BE2C (cell line): ENCODE measurements at places on chromosomes 2 and 18.
A peak's percentile ranks its signal among the peaks of the same experiment; 100 is the strongest.

DNA sequence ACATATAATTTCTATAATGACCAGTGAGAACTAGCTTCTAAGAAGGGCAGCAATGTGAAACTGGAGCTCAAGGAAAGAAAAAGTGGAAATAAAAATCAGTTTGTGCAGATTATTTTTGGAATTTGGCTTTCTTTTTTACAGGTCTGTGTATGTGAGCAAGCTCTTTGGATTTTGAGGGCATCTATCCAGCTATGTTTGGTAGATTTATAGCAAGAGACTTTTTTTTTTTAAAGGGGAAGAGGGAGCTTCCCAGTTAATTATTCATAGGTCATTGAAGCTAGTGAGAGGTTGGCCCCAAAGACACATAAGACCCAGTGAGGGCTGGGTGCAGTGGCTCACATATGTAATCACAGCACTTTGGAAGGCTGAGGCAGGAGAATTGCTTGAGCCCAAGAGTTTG lies 24.0 kb upstream of the COLEC12 start:
- no peak for DNase-seq

DNA sequence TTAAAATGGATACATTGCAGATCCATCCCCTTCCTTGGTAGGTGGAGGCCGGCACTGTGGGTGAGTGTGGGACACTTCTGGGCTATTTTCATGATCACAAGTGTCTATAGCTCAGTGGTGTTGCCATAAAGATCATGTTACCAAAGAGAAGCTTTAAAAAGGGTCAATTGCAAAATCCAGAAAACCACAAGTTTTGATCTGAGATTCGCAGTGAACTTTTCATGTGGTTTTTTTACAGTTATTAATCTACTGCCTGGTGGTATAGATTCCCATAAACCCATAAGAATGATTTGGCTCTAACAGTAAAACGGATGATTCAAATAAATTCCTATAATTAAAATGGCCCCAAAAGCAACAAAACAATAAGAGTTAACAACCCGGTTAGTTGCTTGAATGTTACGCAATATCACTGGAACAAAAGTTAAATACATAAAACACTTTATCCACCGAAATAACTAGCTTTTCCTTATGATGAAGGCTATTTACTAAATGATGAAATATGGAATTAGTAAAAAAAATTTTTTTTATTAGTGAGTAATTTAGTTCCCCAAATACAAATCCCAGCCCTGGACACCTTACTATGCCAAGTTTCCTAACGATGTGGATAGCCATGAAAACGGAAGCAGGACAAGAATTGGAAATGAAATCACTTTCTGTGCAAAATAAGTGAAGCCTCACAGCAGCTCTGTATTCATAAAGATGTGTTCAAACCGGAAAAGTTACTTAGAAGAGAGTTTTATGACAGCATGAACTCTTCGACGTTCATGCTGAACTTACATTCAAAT lies 95.6 kb upstream of the THOC1 start:
- DNase-seq: no peak

- DNase-seq: no peak
Observed at GRCh38 chr2:46984040-46984439, 68.4 kb upstream of the MCFD2 start.

DNA sequence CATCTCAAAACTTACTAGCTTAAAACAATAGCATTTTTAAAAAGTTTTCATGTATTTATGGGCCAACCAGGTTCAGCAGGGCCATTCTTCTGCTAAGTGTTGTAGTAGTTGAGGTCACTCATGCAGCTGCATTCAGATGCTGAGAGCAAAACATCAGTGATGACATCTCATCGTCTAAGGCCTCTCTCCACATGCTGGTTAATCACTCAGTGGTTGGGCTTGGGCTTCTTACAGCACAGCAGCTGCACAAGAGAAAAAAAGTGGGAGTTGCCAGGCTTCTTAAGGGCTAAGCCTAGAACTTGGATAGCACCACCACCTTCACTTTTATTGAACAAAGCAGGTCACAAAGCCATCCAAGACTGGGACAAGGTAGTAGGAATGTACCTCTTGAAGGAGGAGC lies 190.3 kb downstream of the IRS1 start:
- no peak for DNase-seq

DNA sequence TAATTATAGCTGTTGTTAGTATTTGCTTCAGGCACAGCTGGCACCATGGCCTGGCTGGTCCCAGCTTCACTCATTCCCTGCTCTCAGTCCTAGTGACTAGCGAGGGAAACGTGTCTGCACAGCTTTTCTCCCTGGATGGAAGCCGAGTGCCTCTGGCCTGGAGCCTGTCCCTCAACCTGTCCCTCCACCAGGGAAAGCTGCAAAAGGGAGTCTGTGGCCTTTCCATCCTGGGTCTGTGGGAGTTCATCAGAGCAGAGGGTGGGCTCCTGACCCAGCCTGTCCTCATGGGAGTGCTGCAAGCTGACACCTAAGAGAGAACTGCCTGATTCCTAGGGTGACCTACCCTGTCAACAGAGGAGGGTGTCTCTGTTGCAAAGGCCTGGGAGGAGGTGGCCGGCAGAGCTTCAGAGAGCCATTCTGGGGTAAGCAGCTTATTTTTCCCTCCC lies 118.3 kb downstream of the CAPN13 start:
- DNase-seq: no peak

GRCh38 chr2:234670806-234671205 lies 173.9 kb upstream of the ARL4C start:
- DNase-seq: no peak

- no peak for DNase-seq
Observed at GRCh38 chr2:69932596-69932922, 17.6 kb downstream of the MXD1 start.

DNA sequence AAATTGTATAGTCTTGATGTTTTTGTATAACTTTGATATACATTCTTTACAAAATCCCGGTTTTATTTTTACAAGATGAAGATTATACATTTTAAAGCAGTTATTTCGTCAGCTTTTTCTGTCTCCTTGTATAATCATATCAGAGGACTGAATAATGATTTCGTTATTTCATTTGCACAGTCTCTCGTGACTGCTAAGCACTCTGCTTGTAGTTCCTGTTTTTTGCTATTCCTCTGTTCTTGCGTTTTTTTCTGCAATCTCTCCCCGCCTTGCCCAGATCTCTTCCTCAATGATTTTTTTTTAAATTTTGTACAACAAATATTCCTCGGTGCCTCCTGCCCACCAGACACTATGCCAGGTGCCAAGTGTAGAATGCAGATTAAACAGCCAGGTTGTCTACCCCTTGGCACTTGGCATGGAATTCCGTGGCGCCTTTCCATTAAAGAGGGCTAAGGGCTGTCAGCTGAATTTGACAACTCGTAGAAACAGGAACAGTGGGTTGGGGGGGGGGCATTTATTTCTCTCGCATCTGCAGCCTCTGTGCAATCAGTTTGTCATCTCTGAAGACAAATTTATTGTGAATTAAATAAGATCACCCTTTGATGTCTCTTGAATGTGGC lies 69.6 kb downstream of the KLHL29 start:
- no peak for DNase-seq

DNA sequence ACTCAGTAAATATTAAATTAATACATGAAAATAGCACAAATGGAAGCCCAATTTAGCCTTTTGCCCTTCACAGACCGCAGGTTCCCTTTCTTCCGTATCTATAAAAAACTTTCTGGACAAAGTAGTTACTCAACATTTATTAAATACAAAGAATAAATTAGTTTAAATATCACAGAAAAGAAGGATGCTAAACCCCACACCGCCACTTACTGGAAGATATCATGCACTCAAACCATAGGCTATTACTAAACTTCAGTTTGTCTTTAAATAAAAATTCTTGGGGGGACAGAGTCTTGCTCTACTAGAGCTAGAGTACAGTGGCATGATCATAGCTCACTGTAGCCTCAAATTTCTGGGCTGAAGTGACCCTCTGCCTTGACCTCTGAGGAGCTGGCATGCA lies 120.7 kb upstream of the FHL2 start:
- no peak for DNase-seq

- DNase-seq: no peak
Observed at GRCh38 chr2:95265182-95265581, 9.1 kb upstream of the PROM2 start.

DNA sequence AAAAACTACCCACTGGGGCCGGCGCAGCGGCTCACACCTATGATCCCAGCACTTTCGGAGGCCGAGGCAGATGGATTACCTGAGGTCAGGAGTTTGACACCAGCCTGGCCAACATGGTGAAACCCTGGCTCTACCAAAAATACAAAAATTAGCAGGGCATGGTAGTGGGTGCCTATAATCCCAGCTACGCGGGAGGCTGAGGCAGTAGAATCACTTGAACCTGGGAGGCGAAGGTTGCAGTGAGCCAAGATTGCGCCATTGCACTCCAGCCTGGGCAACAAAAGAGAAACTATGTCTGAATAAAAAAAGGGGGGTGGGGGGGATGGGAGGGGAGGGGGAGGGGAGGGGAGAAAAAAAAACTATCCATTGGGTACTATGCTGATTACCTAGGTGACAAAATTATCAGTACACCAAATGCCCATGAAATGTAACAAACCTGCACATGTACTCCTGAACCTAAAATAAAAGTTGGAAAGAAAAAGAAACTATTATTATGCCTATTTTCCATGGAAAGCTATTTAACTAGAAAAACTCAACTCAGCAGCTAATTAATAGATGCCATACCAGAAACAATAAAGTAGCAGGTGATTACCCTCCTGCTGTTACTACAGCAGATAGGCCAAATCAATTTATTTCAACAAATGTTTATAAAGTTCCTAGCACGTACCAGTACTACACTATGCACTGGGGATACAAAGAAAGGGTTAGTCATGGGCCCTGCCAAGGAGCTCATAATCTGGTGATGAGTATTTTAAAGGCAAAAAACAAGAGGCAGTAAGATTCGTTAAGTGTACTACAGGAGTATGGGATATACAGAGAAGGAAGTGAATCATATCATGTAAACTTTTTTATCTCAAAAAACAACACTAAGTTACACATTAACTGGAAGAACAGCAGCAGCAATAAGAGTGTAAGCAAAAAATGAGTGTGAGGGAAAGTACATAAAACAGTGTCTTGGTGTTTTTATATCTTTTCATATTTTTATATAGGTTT lies 112.8 kb upstream of the SLC39A10 start:
- no peak for DNase-seq

GRCh38 chr2:47206181-47206580 lies 51.1 kb upstream of the STPG4 start:
- no peak for DNase-seq

DNA sequence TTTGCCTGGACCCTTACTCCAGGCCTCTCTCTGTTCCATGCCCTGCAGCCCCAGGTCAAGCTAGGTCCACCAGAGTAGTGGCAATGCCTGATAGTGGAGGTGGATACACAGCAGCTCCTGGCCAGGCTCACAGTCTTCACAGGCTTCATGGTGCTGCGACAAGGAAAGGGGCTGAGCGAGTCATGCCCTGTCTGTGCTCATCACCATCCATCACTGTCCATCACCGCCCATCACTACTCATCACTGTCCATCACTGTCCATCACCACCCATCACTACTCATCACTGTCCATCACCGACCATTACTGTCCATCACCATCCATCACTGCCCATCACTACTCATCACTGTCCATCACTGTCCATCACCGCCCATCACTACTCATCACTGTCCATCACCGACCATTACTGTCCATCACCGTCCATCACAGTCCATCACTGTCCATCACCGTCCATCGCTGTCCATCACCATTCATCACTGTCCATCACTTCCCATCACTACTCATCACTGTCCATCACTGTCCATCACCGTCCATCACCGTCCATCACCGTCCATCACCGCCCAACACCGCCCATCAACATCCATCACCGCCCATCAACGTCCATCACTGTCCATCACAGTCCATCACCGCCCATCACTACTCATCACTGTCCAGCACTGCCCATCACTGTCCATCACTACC lies 57.1 kb upstream of the OTOS start:
- no peak for DNase-seq

GRCh38 chr2:156004459-156004858 lies 328.1 kb downstream of the NR4A2 start:
- DNase-seq: no peak

GRCh38 chr18:48940854-48941611 lies 9.7 kb downstream of the SMAD7 start:
- DNase-seq: peak; percentile 49

DNA sequence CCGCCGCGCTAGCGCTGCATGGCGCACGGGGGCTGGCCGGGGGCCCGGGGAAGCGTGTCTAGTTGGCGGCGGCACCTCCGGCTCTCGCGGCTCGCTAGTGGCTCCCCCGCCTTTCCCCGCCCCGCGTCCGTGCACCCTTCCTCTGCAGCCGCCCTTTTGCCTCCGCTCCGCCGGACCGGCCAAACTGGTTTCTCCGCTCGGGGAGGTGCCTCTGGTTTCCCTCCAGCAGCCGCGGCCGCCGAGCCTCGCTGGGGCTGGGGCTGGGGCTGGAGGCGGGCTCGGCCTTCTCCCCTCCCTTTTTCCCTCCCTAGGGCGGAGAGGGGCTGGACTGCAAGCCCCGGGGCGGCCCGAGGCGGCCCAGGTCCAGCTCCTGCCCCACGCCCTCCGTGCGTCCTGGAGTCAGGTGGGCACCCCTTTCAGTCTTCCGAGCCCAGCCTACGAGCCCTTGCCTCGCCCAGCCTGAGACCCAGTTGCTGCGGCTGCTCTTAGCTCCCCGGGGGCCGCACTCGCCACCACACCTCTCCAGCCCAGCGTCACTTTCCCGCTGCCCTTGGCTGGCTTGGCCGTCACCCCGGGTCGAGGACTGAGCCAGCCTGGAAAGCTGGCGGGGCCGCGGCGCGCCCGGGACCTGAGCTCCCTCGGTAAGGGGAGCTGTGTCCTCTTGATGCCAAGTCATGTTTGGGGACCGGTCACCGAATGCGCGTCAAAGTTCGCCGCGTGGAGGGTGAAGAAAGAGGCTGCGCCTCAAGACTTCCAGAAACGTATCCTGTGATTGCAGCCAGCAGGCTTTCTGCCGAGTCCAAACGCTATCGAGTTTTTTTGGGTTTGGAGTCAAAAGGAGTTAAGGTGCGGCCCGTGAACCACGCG lies at the start of gene ATP8B1:
Gene ATP8B1, minus strand, starts transcription at position 213 of the 867 bp plus-strand sequence. CDS start 71,508 bp downstream, outside the sequence.
- peak; percentile 15 for DNase-seq

GRCh38 chr2:231931481-231931915 lies 5.3 kb upstream of the NPPC start:
- DNase-seq: no peak

GRCh38 chr18:43322132-43322531 lies 44.8 kb upstream of the SYT4 start:
- DNase-seq: no peak

DNA sequence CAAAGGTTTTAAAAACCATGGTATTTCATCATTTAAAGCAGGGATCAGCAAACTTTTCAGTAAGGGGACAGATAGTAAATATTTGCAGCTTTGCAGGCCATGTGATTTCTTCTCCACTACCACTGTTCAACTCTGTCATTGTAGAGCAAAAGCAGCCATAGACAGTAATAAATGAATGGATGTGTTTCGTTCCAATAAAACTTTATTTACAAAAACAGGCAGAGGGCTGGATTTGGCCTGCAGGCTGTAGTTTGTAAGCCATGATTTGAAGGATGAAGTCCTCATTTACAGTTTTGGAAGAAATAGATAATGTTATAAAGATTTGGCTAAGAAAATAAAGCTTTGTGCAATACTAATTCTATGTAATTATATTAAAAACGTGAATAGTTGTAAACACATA lies 1.8 kb downstream of the SERPINB12 start:
- no peak for DNase-seq

GRCh38 chr2:1553671-1554295 lies 140.5 kb downstream of the TPO start:
- DNase-seq: no peak

GRCh38 chr2:120208381-120209353 lies 14.5 kb downstream of the TMEM185B start:
- DNase-seq: no peak

- DNase-seq: no peak
Observed at GRCh38 chr18:78090584-78090983, 840.9 kb downstream of the GALR1 start.

- no peak for DNase-seq
Observed at GRCh38 chr2:130263606-130264005, 65.4 kb upstream of the TUBA3E start.

- no peak for DNase-seq
Observed at GRCh38 chr18:48673853-48674721, 135.3 kb downstream of the CTIF start.
